ENCODE measurements at places on chromosomes 3 and 15.
A peak's percentile ranks its signal among the peaks of the same experiment; 100 is the strongest.

DNA sequence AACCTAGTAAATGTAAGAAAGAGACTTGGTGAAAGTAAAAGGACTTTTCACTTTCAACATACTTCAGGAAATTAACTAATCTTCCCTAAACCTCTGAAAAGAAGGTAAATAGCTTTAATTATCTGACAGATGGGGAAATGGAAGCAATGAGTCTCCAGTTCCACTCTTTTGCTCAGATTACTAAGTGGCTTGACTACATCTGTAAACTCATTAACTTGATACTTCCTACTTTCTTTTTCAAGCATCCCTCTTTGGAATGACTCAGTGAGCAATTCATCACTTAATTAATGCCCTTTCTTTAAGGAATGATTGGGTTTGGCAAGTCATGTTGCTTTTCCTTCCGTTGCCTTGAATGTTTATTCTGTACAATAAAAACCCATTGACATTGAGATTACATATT, 234.2 kb downstream of the GRM7 start:
- DNase-seq, result no peak

GRCh38 chr3:105353485-105354161, 13.1 kb upstream of the ALCAM start:
- DNase-seq, result no peak

- no peak for DNase-seq
These were observed 53.7 kb upstream of the GYG1 start for GRCh38 chr3:148937467-148938255.

DNA sequence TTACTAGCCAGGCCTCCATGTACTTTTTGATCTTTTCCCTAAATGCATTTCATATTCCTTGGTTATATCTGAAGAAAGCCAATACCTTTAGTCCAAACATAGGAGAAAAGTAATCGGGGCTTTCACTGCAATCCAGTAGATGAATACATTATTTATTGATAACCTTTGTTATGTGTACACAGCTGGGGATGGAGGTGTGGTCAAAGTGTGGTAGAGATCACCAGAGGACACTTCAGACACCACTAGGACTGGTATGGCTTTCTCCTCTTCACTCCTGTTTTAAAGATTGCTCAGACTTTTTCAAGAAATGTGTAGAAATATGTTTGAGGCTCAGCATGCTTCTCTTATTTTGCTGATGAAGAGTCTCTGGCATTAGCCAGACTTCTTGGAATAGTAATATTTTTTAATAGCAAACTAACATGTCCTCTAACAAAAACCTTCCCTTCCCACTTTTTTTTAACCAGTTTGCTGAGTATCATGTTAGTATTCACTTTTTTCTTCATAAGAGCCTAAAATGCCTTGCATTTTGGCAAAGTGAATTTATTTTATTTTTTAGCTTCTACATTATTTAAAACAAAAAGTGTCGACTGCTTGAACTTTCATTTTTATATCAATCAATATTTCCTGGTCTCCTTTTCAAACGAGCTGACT, 65.6 kb upstream of the MBNL1 start:
- DNase-seq, result no peak

DNA sequence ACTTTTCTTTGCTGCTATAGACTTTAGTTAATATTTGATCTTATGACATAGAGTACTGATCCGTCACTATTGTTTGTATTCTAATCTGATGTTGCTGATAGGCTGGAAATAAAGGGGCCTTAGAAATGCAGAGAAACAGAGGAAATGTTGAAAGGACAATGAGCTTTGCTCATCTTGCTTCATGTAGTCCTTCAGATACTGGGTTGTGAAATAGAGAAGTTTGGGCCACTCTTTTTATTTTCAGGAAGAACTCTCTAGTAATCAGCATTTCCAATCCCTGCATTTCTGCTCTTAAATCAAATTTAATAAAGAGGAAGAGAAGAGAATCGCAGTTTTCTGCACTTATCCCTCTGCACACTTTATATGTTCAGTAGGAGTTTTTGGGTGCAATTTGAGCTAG, 192.8 kb upstream of the THBS1 start:
- no peak for DNase-seq

- no peak for DNase-seq
These were observed 10.3 kb downstream of the PDZRN3 start for GRCh38 chr3:73614419-73614818.

GRCh38 chr3:10546181-10546624, 40.8 kb upstream of the ATP2B2 start:
- no peak for DNase-seq

DNA sequence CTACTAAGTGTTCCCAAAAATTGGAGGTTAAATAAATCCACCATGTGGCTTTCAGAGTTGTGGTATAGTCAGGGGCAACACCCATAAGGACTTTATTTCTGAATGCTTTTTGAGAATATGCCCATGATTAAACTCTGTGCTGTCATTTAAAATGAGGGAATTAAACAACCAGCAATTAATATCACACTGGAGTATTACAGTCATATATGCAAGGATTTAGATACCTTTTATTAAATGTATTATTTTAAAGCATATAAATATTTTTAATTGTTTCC, 227.6 kb downstream of the ZPLD1 start:
- no peak for DNase-seq

DNA sequence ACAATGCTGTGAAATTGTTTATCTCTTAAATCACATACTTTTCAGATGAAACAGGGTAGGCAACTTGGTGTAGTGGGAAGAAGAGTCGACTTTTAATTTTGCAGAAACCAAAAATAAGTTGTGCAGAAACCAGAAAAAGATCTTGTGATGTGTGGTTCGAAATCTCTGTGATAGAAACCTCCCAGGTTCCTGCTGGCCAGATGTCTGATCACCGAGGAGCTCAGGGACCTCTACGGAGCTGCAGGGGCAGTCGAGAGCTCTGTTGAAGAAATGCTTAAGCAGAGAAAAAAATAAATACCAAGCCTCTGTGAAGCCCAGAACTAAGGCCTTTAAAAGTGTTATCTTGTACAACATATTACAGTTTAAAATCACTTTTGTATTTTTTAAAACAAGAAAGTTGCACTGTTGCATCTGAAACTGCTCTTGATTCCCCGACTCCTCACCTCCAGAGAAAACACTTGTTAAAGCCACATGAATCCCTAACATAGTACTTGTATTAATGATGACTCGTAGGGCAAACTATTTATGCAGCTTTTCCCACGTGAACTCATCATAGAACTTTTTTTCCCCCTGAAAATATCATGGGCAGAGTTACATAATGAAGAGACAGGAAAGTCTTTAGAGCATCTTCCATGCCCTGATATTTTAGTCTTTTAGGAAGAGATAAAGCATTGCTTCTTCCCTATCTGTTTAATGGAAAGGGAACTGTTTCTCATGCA, 51.3 kb downstream of the CCK start:
- peak; percentile 20 for DNase-seq

DNA sequence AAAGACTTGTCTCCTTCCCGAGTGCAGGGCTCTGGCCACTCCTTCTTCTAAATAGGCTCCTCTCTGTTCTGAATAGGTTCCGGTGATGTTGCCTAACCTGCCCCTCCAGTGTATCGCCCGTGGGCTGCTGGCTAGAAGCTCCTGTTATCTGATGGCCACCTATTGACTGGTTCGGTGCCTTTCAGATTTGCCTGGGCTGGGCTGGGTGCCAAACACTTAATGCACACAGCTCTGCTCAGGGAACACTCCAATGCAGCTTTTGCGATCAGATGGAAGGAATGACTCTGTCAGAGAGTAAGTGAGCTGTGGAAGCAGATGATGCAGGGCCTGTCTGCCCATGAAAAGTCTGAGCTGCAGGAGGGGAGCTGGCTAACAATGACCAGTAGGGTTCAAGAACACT, 112.9 kb downstream of the CORO2B start:
- DNase-seq, result no peak

DNA sequence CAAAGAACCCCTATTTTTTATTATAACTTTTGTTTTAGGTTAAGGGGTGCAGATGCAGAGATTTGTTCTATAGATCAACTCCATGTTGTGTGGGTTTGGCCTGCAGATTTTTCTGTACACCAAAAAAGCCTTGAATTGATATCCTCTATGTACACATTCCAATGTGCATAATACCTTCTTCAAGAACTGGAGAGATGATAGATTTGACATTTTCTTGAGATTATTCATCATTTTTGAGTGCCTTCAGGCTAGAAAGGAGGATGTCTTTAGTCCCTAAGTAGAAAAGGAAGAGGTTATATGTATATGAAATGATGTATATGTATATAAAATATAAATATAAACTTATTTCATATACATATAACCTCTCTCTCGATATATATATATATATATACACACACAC, 1190.0 kb upstream of the ALCAM start:
- no peak for DNase-seq

- no peak for DNase-seq
These were observed at the start of gene PTPRG for GRCh38 chr3:61561374-61562041. Gene PTPRG (plus strand): TSS chr3:61561571. CDS start chr3:61562288, 717 bp downstream.

DNA sequence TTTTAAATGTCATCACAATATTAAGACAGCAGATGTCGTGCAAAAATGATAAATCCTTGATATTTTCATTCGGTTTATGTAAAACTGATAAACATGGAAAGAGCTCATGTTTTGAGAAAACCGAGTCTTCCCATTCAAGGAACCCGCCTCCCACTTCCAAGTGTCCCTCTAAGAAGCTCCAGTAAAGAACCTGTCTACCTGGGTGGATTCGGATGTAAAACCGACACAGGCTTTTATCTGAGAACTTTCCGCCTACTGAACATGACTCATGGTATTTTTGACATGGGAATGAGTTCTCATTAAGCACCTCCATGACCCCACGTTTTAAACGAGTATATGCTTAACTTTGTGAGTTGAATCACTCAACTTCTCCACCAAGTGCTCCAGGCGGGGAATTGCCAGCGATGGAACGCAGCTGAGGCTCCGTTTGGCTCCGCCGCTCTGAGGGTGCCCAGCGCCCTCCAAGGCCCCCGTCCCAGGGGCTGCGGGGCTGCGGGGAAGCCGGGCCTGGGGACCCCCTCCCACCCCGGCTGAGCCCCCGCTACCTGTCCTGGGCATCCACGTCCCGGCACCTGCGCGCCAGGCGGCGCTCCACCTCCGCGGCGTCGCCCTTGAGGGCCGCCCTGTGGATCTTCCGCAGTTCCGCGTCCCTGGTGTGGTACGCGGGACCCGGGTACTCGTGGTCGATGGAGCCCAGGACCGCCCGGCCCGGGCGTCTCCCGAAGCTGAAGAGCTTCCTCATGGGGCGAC, 119.9 kb downstream of the LMLN start:
- DNase-seq, result peak; percentile 48

GRCh38 chr3:156495816-156496215, 59.1 kb downstream of the SSR3 start:
- DNase-seq, result no peak

- no peak for DNase-seq
These were observed 115.0 kb upstream of the ABHD17C start for GRCh38 chr15:80580106-80580505.

GRCh38 chr15:33425142-33425541, 114.4 kb downstream of the RYR3 start:
- DNase-seq, result no peak

DNA sequence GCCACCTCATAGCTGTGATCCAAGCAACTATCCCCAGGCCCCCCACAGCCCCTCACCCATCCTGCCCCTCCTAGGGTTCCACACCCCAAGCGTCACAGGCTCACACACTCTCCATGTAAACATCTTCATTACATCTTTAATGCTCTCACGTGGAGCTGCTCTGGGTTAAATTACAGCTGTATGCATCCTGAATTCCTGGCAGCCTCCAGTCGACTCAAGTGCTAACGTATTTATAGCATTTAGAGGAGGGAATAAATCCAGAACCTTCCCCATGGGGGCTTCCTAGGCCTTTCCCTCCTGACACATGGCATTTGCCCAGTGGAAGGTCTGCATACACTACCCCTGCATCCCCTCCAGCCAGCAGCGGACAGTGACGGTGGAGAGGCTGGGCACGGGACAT, 9.6 kb downstream of the C3orf18 start:
- no peak for DNase-seq

DNA sequence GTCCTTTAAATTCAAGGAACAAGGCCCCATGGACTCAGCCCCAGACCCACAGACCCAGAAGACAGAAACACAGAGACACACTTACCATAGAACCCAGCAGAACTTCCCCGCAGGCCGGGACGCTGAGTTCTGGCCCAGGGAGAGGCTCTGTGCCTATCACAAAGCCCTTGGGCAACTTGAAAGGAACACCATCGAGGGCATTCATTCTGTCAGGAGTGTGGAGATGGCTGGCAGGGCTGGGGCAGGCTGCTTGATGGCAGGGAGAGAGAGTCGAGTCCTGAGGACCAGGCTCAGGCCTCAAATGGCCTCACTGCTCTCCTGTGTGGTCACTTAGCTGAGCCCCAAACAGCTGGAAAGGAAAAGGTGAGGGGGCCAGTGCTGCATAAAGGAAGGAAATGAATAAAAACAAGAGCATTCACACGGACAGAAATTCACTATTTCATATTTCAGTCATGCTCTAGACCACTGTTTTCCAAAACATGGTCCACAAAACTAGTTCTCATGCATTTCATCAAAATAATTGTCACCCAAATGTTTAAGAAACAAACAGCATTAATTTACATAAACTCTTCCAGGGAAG, 8.9 kb downstream of the UBAP1L start:
- no peak for DNase-seq

- no peak for DNase-seq
These were observed 42.3 kb downstream of the CPN2 start for GRCh38 chr3:194308601-194309449.

GRCh38 chr3:191306428-191306827, 22.8 kb upstream of the CCDC50 start:
- DNase-seq, result no peak

DNA sequence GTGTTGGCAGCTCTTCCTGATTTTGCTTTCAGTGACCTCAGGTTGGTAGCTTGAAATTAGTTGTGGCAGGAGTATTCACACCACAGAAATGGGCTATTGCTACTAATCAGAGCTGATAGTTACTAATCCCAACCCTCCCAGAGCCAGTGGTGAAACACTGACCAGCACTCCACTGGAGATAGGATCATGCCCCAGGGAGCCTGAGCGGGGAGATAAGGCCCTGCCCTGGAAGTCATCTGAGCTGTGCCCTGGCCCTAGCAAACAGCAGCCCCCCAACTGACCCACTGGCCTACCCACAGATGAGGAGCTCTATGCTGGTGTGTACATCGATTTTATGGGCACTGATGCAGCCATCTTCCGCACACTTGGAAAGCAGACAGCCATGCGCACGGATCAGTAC, 9.4 kb upstream of the GNAT1 start:
- no peak for DNase-seq

DNA sequence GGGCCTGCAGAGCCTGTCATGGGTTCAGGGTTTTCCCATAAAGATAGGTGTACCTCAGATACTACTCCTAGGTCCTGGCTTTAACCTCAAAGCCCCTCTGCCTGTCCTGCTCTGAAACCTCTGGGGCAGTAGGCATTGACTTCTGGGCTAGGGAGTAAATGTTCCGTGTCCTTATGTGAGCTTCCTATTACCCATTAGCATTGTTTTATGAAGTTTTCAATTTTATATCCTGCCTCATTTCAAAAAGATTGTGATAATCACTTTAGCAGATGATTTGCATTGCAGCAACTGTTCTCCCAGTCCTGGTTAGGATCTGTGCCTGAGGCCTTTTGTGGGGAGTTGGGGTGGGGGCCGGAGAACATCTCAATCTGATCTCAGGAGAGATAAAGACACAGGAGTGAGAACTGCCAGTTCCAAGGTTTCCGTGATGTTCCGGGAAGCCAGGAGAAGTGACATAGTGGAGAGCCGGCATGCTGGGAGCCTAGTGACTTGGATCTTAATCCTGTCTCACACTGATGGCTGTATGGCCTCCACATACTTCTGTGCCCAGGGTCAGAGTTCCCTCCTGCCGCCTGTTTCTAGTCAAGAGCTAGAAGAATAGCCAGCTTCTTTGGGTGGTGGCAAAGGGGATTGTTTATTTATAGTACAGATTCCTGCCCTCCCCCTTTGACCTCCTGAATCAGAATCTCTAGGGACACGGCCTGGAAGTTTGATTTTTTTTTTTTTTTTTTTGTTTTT, 10.6 kb downstream of the TPM1 start:
- DNase-seq, result no peak
